ENCODE measurements at places on chromosomes 12 and 14.

DNA sequence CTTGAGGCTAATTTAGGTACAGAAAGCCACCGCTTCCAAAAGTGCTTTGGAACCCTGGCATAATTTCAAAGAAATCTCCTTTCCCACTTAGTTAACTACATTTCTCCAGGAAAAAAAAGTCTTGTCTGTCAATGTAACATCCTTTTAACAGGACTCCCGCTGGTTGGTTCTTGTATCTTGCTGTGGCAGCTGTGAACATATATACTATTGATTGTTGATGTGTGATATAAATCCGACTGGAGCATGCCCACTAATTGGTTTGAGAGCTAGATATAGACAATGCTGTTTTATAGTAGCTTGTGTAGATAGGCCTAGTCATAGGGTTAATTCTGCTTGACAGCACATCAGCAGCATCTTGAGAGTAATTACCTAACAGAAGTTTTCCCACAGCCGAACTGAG lies 89.6 kb downstream of the MSRB3 start:
- DNase-seq, result no peak

DNA sequence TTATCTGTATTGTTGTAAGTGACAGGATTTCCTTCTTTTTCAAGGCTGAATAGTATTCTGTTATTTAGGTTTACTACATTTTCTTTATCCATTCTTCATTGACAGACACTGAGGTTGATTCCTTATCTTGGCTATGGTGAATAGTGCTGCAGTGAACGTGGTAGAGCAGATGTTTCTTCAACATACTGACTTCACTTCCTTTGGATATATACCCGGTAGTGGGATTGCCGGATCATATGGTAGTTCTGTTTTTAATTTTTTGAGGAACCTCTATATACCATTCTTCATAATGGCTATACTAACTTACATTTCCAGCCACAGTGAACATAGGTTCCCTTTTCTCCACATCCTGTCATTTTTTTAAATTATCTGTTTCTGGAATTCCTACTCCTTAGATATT lies 21.8 kb downstream of the DERA start:
- DNase-seq, result no peak

DNA sequence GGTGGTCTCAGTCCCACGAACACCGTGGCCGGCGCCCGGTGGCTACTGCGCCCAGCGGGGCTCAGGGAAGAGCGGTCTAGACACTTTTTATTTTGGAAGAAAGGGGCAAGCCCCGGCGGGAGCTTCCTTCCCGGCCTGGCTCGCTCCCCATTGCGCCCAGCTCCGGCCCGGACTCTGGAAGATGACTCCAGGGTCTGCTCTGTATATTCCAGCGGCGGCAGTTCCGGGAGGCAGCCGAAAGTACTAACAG lies 225.1 kb upstream of the CRY1 start:
- no peak for DNase-seq

GRCh38 chr12:16165506-16165905 lies 112.0 kb downstream of the SLC15A5 start:
- DNase-seq, result peak; percentile 57

DNA sequence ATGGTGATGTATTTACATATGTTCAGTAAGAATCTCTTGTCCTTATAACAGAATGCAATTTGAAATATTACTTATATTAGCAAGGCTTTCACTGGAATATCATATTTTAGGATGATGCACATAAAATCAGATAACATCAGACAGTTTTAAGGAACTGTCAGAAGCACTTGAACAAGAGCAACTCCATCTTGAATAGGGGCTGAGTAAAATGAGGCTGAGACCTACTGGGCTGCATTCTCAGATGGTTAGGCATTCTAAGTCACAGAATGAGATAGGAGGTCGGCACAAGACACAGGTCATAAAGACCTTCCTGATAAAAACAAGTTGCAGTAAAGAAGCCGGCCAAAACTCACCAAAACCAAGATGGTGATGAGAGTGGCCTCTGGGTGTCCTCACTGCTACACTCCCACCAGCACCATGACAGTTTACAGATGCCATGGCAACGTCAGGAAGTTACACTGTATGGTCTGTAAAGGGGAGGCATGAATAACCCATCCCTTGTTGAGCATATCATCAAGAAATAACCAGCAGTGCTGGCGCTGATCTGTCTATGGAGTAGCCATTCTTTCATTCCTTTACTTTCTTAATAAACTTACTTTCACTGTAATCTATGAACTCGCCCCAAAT lies 27.6 kb upstream of the ETV6 start:
- peak; percentile 44 for DNase-seq

- no peak for DNase-seq
Observed at GRCh38 chr12:130435331-130435730, 97.6 kb downstream of the PIWIL1 start.

DNA sequence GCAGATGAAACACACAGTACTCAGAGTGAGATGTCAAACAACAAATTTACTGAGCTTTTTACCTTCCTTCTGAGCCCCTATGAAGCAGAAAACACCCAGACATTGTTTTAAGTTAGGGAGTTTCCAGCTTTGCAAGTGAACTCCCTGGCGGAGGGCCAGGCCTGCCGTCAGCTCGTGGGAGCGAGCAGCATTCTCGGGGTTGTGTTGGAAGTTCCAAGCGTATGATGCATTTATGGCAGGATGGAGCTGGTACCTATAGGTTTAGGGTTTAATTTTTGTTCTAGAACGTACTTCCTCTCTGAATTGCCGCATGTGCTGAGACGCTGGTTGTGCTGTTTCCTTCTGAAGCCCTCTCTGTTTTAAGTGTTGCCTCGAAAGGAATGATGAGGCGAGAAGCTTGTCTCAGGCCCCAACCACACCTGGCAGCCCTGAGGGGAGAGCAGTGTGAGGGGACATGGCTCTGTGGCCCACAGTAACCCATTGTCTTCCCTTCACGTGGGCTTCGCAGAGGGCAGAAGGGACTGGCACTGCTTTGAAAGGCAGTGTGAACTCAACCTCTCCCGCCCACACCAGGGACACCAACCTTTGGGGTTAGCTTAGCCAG lies 76.6 kb downstream of the SSPN start:
- peak; percentile 84 for DNase-seq

DNA sequence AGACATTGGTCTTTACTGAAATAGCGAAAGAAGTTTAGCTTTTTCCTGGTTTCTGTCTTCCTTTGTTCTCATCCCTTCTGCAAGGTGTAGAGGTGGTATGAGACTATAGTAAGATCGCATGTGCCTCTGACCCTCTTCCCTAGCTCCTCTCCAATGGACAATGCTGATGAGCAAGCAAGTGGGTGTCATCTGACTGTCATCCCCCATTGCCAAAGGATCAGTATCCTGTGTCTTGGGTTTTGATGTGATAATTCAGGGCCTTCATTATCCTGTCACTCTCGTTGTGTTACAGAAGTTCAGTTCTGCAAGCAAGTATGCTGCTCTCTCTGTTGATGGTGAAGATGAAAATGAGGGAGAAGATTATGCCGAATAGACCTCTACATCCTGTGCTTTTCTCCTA lies 10.0 kb upstream of the TNS2 start:
- no peak for DNase-seq

GRCh38 chr14:100369019-100369418 lies 45.9 kb downstream of the SLC25A47 start:
- no peak for DNase-seq

DNA sequence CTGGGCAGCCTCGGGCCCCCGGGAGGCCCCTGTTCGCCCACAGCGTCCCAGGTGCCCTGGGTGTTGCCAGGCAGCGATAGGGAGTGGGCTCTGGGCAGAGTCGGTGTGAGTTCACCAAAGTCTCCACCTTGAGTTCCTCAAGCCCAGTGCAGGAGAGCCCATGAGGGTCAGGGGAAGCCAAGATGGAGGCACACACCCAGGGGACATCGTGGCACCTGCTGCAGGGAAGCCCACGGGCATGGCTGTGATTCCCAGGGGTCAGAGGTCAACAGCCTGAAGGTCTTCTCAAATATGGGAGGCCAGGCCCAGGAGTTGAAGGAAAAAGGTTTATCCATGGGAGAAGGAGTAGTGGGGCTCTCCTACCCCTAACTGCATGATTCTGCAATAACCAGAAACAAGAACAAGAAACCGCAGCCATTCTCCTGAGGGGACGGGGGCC lies 148.8 kb downstream of the ADGRD1 start:
- DNase-seq, result no peak

GRCh38 chr14:95958105-95958504 lies 81.1 kb upstream of the C14orf132 start:
- DNase-seq, result no peak

- DNase-seq, result no peak
Observed at GRCh38 chr12:77648716-77649115, 182.0 kb upstream of the NAV3 start.

DNA sequence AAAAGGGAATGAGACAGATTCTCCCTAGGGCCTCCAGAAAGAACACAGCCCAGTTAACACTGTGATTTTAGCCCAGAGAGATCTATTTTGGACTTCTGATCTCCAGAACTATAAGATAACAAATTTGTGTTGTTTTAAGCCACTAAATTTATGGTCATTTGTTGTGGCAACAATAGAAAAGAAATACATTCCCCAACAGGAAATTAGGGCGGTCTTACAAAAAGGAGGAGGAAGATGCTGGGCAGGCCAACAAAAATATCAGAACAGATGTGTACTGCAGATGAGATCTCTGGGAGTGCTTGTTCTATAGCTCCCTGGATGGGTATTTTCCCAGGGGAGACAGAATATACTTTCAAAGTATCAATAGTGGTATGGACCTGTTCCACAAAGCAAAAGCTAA lies 32.0 kb upstream of the SOCS2 start:
- no peak for DNase-seq

DNA sequence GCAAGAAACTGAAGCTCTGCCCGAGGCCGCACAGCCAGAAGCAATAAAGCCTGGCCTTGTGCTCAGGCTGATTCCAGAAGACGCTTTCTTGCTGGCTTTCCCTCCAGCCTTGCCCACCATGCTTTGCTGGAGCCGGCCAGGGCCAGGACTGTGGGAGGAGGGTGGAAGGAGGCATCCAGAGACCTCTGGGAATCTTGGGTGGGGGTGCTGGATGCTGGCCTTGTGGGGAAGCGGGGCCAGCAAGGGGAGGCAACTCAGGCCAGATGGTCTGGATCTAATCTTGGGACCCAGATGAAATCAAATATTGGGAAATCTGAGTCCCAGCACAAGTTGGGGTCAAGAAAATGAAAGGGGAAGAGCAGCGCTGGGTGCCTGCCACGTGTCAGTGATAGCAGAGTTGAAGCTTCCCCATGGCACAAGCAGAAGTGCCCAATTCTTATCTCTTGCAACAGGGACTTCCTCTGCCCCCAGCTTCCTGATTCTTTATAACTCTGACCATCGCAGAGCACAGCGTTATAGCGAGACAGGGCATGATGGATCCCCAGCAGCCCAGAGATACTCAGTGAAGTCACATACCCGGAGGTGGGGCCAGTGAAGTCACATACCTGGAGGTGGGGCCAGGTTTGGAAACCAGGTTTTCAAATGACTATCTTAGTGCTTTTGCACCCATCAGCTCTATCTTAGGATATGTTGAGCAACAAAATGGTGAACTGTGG lies 6.4 kb upstream of the RABGGTA start:
- DNase-seq, result no peak

DNA sequence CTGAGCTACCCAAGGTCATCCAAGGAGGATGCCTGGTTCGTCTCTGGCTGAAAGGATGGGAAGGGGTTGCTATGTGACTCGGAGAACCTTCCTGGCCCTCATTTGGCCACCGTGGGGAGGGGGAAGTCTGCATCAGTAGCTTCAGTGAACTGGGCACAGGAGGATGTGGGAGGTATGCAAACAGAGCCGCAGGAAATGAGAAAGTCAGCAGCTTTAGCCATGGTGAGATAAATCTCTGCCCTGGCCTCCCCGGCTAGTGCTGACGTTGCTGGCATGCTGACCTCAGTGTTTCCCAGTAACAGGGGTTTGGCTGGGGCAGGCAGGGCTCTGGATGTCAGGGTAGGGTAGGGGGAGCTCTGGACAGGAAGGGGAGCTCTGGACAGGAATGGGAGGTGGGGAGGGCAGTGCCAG lies 2.3 kb upstream of the CEBPE start:
- DNase-seq, result peak; percentile 61

GRCh38 chr12:64745980-64746379 lies 13.2 kb downstream of the GNS start:
- DNase-seq, result no peak

GRCh38 chr12:8742501-8742900 lies 44.7 kb downstream of the RIMKLB start:
- DNase-seq, result peak; percentile 75

DNA sequence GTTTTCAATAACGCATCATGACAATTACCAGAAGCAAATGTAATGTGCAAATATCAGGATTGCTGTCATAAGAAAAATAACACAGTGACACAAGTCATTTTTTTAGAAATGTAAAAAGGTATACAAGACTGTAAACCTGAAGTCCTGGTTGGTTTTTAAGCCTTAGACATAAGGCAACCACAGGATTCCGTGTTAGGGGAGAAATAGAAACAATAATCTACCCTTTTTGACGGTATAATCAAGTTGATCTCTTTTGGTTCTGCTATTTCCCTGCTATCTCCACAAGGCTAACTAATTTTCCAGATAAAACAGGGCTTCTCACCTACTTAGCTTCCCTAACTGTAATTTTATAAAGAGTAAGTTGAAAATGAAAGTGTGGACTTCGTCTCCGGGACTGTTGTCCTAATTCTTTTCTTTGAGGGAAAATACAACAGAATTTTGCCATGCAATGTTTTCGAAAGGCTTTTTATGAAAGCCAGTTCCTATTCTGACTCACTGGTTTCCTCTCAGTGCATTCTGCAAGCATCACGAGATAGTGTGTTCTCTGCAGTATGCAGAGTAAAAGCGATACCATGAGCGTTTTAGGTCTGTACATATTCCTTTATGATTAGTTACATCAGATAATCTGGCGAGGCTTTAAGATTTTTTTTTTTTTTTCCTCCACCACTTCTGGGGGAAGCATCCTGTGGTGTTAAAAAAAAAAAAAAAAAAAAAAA lies 10.6 kb downstream of the MYO1H start:
- DNase-seq, result no peak

DNA sequence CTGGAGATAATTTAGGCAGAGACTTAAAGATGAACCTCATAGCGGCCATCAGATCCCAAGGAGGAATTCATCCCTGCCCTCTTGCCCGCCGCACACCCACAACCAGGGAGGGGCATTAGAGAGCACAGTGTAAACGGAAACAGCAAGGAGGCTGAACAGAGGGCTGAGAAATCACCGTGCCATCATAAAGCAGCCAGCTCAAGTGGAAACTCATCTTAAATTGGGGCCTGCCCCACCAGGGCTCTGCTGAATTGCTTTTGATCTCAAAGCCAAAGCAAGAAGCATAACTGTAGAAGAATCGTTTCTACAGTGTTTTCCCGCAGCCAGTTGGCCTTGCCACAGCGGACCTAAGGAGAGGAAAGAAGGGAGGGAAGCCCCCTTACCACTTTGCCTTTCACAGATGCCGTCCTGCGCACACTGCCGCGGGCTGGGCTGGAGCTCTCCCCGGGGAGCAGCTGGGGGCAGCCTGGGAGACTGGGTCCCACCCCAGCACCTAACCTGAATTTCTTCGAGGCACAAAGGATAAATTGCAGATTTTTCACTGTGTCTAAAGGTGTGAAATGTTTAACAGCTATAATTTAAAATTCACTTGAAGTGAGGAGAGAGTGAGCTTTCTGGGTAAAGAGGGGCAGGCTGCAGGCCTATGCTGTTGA lies 51.8 kb upstream of the MMP17 start:
- no peak for DNase-seq

DNA sequence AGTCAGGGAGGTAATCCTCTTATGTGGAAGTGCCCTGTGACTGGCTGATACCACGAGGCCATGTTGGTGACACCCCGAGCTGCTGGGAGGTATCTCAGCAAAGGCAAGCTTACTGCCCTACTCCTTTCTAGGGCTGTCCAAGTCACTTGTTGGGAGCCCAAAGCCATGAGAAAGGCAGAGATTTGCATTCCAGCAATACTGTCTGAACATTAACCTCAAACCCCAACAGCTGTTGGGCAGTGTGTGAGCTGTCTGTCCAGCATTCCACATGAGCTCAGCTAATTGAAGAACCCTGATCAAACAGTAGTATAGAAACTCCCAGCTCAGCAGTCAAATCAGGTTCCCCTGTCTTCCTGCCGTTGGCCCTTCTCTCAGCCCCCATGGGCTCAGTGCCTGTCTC lies 9.2 kb downstream of the ABHD4 start:
- DNase-seq, result peak; percentile 46
